ENCODE measurements at places on chromosomes 12 and 14. TPM values are rescaled to one million over a fixed set of nuclear protein-coding genes. Genes with fewer than 3 reads are reported as not detected.

GRCh38 chr14:84760489-84761126, 769.3 kb upstream of the FLRT2 start:
- no peak for DNase-seq

GRCh38 chr12:3177778-3178425, 100.7 kb downstream of the TSPAN9 start:
- DNase-seq: no peak

The TSHR gene
- total RNA-seq: not detected

The KERA gene
- total RNA-seq: not detected

GRCh38 chr12:57816855-57817151, 1.7 kb downstream of the AVIL start:
- no peak for DNase-seq

The RAD51B gene
- total RNA-seq: 17.6 TPM

The CAPZA3 gene
- not detected for total RNA-seq

- DNase-seq: peak; percentile 8
Observed at GRCh38 chr14:29028973-29029582, 262.5 kb downstream of the FOXG1 start.

DNA sequence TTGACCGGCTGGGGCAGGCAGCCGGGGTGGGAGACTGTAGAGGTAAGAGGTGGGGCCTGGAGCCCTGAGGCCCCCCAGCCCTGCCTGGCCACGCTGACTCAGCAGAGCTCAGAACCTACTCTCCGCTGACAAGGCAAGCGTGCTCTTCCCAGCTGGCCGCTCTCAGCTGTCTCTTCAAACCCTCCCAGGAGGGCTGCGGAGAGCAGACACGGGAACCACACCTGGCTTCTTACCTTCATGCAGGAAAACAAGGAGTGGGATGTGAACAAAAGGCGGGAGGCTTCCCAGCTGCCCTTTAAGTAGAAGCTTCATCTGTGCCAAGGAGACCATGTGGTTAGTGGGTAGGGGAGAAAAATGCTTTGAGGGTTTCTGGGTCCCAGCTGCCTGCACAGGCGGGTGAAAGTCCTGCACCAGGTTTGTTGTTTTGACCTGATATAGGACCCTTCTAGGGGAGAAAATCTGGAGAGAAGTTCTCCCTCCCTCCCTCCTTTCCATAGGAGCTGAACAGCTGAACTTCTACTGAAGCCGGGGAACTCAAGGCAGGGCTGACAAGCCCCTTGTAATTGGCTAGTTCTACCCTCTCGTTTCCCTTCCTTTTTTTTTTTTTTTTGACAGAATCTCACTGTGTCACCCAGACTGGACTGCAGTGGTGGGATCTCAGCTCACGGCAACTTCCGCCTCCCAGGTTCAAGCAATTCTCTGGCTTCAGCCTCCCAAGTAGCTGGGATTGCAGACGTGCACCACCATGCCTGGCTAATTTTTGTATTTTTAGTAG, 12.8 kb upstream of the TESC start:
- DNase-seq: no peak

DNA sequence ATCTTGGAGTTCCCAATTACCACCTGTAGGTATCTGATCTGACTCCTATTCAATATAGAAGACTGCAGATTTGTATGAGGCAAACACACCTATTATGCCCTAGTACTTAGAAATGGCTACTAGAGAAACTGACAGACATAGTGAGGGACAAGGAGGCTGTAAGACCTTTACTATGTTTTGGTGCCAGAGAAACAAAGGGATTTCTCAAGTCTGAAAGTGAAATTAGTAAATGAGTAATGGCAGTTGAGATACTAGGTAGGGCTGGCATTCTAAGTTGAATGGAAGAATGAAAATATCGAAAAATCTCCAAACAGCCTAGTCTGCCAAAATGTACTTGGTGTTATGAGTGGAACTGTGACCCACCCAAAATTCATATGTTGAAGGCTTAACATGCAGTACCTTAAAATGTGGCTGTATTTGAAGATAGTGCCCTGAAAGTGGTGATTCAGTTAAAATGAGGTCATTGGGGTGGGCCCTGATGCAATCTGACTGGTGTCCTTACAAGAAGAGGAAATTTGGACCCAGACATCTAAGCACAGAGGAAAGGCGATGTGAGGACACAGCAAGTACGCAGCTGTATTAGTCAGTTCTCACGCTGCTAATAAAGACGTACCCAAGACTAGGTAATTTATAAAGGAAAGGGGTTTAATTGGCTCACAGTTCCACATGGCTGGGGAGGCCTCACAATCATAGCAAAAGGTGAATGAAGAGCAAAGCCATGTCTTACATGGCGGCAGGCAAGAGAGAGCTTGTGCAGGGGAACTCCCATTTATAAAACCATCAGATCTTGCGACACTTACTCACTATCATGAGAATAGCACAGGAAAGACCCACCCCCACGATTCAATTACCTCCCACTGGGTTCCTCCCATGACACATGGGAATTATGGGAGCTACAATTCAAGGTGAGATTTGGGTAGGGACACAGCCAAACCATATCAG, 127.0 kb downstream of the APAF1 start:
- DNase-seq: no peak

The TCTN1 gene
- 94.0 TPM for total RNA-seq

GRCh38 chr14:39265033-39265432, 31.3 kb downstream of the MIA2 start:
- peak; percentile 15 for DNase-seq

The CPSF6 gene
- total RNA-seq: 27.8 TPM
